HT-29 (cell line): ENCODE measurements at places on chromosomes 3 and 15.

DNA sequence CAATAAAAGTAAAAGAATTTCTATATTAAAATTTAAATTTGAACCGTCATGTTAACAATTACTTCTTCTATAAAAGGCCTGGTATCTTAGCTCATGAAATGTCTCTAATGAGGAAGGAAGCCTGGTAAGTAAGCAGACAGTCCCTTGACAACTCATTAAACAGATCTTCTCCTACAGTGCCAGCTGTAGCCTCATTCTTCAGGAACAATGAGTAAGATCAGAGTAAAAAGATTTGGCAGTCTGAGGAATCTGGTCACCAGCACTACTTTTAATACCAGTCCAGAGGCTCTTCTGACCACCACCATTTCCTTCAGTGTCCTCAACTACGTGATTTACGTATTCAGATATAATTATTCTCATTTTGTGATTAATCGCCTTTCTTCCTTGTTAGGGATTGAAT, 955.0 kb upstream of the ALCAM start:
- DNase-seq = no peak

- DNase-seq = no peak
Measured at GRCh38 chr15:46174122-46174521, 539.3 kb downstream of the SQOR start.

DNA sequence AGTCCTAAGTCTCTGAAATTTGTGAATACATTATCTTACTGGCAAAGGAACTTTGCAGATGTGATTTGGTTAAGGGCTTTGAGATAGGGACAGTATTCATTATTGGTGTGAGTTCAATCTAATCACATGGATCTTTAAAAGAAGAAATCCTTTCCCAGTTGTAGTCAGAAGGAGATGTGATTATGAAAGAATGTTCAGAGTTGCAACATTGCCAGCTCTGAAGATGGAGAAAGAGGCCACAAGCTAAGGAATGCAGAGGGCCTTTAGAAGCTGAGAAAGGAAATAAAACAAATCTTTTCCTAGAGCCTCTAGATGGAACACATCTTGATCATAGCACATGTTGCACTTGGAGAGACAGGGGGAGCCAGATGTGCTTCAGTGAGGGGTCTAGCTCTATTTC, 27.7 kb upstream of the SIAH2 start:
- no peak for DNase-seq

GRCh38 chr15:48451241-48451640, 120.0 kb downstream of the DUT start:
- DNase-seq = no peak

GRCh38 chr15:44501768-44502366, 35.1 kb upstream of the EIF3J start:
- DNase-seq = peak; percentile 59

DNA sequence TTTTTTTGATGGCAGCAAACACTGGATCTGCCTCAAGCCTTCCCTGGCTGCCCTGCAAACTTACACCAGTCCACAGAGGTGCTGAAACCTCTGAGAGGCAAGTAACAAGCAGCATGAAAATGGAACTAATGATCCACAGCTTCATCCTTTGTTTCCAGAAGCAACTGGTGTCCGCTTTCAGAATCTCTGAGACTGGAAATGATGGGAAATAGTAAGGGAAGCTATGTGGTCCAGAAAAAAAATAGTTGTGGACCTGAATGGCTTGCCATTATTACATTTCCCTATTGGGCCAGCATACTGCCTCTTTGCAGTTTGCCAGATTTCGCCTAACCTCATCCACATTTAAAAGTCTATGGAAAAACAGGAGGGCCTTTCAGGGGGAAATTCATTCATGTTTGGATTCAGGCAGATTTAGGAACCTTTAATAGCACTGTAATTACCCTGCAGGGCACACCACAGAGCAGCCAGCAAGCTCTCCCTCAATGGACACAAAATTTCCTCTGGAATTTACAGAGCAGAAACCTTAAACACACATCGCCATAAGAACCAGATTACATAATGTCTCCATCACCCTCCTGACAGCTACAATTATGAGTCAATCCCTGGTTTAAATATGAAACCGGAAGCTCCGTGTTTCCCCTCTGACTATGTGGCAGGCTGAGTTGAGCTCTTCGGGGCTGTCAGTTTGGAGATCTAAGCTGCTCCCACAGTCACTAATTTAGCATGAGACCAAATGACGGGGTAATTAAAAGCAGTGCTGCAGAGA, 134.4 kb downstream of the TMCO5A start:
- peak; percentile 75 for DNase-seq

GRCh38 chr15:60993008-60993407, 236.1 kb downstream of the RORA start:
- no peak for DNase-seq

- DNase-seq = peak; percentile 56
Measured at GRCh38 chr3:197801891-197802778, 11.1 kb downstream of the LRCH3 start.

GRCh38 chr15:29285386-29285785, 15.8 kb upstream of the NSMCE3 start:
- DNase-seq = no peak

DNA sequence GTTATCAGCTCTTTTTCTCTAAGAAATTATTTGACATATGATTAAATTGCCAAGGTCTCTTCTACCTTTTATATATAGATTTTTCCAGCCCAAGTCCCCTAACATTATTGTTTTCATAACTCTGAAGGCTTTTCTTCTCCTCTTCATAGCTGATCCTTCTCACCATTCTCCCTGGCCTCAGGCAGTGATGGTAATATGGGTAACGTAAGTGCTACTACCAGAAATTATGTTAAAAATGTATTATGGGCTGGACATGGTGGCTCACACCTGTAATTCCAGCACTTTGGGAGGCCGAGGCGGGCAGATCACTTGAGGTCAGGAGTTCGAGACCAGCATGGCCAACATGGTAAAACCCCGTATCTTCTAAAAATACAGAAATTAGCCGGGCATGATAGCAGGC, 29.2 kb downstream of the BMF start:
- DNase-seq = no peak

DNA sequence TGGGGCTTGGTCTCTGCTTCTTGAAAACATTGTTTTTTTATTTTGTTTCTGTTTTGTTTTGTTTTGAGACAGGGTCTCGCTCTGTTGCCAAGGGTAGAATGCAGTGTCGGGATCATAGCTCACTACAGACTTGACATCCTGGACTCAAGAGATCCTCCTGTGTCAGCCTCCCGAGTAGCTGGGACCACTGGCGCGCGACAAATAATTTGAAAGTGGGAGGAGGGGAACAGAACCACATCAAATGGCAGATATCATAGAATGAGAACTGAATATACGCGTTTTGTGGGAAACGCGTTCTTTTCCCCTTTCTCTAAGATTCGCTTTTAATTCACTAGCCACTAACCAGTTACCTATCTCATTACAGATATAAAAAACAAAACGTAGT, 641 bp upstream of the VPS13C start:
- no peak for DNase-seq

GRCh38 chr15:35444557-35445204, 101.3 kb downstream of the DPH6 start:
- peak; percentile 86 for DNase-seq

DNA sequence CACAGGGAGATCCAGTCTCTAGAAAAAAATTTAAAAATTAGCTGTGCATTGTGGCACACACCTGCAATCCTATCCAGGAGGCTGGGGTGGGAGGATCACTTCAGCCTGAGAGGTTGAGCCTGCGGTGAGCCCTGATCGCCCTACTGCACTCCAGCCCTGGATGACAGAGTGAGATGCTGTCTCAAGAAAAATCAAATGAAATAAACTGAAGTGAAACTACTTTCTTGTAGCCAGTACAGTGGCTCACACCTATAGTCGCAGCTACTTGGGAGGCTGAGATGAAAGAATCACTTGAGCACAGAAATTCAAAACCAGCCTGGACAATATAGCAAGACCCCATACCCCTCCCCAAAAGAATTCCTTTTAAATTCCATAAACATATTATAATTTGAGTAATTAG, 35.4 kb downstream of the SMARCC1 start:
- DNase-seq = no peak

GRCh38 chr15:83398626-83399025, 48.5 kb upstream of the SH3GL3 start:
- DNase-seq = no peak

DNA sequence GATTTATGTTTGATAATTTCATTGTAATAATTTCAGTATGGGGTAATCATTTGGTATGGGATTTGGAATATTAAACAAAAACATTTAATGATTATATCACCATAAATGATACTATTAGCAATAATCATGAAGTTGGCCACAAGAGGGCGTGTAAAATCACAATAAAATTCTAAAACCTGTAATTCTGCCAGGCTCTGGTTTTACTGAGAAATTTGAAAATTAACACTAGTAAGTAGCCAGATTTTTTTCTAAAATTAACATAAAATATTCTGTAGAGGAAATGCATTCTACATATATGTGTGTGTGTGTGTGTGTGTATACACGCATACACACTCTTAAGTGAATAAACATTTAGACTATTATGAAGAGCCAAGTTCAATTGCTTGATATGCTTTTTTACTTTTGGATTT, 40.5 kb downstream of the FEZF2 start:
- DNase-seq = peak; percentile 26

GRCh38 chr3:7630925-7631324, 770.0 kb downstream of the GRM7 start:
- DNase-seq = no peak

DNA sequence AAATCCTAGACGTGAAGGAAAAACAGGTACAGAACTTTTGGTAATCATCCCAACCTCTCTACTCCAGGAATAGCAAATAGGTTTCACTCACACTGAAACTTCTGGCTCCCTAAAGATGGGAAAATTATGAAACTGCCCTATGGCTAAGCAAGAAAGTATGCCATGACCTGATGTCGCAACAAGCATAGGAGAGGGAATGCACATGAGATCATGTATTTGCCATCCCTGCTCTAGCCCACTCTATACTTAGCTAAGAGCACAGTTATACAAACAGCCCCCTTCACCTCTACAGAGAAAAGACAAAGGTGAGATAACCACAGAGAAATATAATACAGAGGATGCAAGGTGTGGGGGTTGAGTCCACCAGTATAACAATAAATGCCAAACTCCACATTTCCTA, 102.7 kb downstream of the TBC1D5 start:
- DNase-seq = no peak

DNA sequence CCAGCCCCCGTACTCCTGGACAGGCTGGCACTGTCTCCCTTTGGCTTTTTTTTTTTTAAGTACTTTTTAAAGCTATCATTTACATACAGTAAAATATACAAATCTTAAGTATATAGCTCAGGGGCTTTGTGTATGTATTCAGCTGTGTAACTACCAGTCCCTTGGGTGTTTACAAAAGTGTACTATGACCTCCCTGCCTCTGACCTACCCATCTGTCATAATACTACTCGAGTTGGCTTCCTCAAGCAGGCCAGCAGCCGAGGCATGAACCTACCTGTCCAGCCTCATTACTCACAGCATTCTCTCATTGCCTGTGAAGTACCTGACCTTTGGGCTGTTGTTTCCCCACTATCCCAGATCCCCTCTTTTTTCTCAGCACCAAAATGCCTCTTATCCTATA, 33.2 kb downstream of the ABHD2 start:
- peak; percentile 91 for DNase-seq

DNA sequence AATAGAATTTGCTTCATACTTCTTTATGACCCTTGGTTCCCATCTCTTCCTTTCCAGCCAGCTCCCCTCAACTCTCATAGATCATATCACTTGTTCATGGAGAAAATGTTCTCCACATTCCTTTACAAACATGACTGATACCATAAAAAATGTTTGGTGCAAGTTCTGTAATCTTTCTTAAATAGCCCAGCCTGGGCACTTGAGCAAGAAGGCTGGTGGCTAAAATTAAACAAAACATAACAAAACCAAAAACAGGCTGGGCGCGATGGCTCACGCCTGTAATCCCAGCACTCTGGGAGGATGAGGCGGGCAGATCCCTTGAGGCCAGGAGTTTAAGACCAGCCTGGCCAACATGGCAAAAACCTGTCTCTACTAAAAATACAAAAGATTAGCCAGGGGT, 8.9 kb upstream of the POLR2M start:
- no peak for DNase-seq

DNA sequence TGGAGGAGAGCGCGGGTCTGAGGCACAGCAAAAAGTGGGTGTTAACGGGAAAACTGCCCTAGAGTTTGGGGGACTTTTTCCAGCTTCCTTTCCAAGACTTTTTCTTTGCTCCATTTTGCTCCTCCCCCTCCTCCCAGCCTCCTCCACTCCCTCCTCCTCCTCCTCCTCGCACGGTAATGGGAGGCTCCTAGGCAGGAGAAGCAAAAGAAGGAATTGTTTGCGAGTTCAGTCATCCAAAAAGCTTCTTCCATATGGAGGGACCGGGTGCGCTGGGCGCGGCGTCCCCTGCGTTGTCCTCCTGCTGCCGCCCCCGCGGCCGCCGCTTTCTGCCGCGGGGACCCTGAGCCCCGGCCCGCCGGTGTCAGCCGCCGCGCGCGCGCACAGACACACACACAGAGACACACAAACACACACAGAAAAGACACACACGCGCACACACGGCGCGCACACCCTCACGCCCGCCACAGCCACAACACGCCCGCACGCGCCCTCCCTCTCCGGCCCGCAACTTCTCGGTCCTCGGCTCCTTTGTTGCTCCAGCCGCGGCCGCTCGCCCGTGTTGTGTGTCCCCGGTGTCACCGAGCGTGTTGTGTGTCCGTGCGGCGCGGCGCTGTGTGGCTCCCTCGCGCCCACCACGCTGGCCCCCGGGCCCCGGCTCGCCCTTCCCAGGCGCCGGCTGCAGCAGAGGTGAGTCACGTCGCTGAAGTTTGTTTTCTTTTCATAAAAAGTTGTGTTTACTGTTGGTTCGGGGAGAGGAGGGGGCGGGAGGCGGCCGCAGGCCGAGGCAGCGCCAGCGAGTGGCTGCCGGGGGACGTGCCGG, at the start of gene BOC:
TSS of gene BOC (plus strand) at position 228 of the 820 bp plus-strand sequence. CDS start 38,246 bp downstream, outside the sequence.
- no peak for DNase-seq

GRCh38 chr3:108662142-108662738, 72.7 kb downstream of the DZIP3 start:
- DNase-seq = peak; percentile 88

DNA sequence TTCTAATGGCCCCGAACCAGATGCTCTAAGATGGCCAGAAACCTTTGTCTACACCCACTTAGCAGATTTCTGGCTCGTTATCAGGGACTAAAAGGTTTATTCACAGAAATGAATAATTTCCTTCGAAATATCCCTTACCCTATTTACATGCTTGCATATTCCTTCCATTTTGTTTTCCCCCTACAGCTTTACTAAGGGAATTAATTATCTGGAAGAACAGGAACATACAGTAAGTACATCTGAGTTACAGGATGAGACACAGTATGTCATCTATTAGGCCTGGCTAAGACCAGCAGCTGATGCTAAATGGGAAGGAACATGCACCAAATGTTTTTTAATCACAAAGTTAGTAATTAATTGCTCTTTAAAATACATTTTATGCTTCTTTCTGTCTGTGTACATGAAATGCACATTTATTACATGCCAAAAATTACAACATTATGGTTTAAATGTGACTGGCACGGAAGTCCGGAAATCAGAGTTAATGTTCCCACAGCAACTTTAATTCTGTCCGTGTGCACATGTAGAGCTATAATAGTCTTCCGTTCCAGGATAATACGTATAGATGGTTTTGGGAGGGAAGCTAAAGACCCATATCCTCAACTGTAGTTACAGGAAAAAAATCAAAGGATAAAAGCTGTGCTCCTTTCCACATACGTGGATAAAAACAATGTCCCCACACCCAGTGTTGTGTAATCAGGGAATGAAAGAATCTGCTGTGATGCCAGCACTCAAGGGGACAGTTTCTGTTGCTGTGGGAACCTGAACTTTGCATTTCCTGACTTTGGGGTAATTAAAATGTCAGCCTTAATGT, 82.0 kb downstream of the TIGIT start:
- no peak for DNase-seq
